Retinal pigment epithelial cell (primary cell): ENCODE measurements at places on chromosomes 6 and 20.

DNA sequence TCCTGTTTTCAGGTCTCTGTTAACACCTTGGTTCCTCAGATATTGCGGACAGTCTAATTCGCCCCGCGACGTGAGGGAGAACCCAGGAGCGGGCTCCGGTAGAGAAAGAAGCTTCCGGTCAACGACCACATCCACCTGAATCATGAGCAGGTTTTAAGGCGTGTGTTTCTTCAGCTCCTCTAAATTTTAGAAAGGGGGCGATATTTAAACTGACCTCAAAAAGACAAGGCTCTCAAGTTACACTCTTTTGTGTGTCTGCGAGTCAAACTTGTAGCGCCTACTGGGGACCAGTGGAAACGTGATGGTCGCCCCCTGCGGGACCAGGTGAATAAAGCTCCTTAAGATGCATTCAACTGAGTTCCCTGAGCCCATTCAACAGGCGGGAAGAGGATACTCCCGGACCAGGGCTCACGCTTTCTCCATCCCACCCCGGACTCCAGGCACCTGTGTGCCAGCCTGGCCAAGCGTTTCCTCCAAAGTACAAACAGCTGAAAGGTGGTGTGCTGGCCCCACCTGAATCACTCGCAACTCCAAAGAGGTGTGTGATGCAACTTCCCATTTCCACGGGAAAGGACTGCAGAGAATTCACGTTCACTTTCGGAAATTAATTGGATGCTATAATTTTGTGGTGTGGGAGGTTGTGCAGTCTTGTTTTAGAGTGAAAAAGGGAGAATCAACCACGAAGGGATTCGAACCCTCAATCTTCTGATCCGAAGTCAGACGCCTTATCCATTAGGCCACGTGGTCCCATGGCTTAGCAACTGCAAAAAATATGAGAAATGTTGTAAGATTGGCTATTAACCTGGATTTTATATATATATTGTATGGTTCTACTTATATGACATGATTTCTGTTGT is 17.0 kb downstream of the GPX5 start:
- DNase-seq, result no peak

DNA sequence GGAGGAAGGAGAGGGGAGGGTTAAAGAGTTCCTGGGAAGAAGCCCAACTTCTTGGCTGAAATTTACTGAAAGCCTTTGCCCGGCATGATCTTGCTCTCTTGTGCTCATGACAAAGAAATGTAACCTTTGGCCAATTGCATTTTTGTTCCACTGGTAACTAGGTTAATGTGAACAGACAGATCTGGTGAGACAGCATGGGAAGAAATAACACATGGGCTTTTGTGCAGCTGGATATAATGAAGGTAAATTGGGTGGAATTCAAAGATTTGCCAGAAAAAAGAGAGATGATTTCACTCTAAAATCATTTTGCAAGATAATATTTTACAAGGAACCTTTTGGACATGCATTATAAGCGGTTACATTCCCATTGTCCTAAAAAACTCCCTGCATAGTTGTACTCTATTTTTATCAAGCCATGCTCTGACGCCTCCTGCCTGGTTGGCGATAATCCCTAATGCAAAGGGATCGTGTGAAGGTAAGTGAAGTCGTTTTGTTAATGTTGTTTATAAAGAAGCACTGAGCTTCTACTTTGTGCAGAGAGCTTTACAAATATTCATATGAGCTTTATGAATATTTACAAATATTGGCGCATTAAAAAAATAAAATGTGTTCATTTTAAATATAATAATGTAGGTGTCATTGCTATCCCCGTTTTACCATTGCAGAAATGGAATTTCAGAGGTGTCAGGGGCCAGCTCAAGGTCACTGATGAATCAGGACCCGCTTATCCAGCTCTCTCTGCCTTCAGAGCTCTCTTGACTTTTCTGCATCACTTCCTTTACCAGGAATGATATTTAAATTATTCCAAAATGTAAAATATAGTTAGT is 161.3 kb upstream of the AGPAT4 start:
- DNase-seq, result peak; percentile 99

- DNase-seq, result no peak
Observed at GRCh38 chr6:41201764-41202173, 820 bp upstream of the TREML2 start.

GRCh38 chr20:36825385-36826104 is 50.4 kb upstream of the TLDC2 start:
- DNase-seq, result peak; percentile 37

DNA sequence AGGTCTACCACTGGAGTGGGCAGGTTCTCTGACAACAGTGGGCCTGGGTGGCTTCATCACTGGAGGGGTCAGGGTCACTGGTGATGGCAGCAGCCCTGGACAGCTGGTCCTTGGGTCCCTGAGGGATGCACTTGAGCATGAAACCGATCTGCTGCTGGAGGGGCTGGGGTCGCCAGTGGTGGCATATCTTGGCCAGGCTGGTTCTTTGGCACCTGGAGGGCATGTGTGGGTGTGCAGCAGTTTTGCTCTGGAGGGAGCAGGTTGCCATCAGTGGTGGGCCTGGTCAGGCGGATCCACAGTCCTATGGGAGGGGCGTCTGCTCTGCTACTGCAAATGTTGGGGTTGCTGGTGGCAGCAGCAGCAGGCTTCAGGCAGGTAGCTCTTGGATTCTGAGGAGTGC is 117.0 kb downstream of the AIG1 start:
- DNase-seq, result no peak

- DNase-seq, result no peak
Observed at GRCh38 chr6:17393892-17394631, 667 bp downstream of the CAP2 start.
